ENCODE measurements at places on chromosomes 5 and 9. TPM values are rescaled to one million over a fixed set of nuclear protein-coding genes. Genes with fewer than 3 reads are reported as not detected.

The GPR21 gene
- total RNA-seq: 0.90 TPM

The DAB2IP gene
- 42.8 TPM for total RNA-seq

The DOCK2 gene
- total RNA-seq: 9.4 TPM

The OR13C3 gene
- total RNA-seq: not detected

The HAPLN1 gene
- total RNA-seq: 4.0 TPM

The CATSPER3 gene
- 0.74 TPM for total RNA-seq

The SYK gene
- 5.4 TPM for total RNA-seq

The CCDC171 gene
- 4.4 TPM for total RNA-seq

The ZNF883 gene
- 44.4 TPM for total RNA-seq

The EIF4E1B gene
- not detected for total RNA-seq

The GRXCR2 gene
- not detected for total RNA-seq

The ISL1 gene
- total RNA-seq: 0.38 TPM

The CER1 gene
- 2.4 TPM for total RNA-seq

The IL13 gene
- total RNA-seq: not detected

The NR2F1 gene
- total RNA-seq: not detected

The FAT2 gene
- 0.59 TPM for total RNA-seq

The CYLC2 gene
- total RNA-seq: not detected

The RIOK2 gene
- 22.9 TPM for total RNA-seq

The ADAMTS2 gene
- 6.4 TPM for total RNA-seq

The KIAA1191 gene
- total RNA-seq: 87.4 TPM

The GMCL2 gene
- total RNA-seq: 0.07 TPM

The GDNF gene
- total RNA-seq: not detected

The ASS1 gene
- 98.1 TPM for total RNA-seq

The CDC26 gene
- 34.9 TPM for total RNA-seq

The SNCAIP gene
- total RNA-seq: 8.0 TPM

The PPP2R2B gene
- 21.3 TPM for total RNA-seq

The COL23A1 gene
- 8.2 TPM for total RNA-seq

The SLC28A3 gene
- total RNA-seq: not detected

The ERP44 gene
- total RNA-seq: 12.0 TPM

The DDX4 gene
- total RNA-seq: not detected

The CD180 gene
- not detected for total RNA-seq

The NDFIP1 gene
- 45.0 TPM for total RNA-seq

The FBN2 gene
- total RNA-seq: 18.4 TPM

The ELAVL2 gene
- 42.4 TPM for total RNA-seq

The CAVIN4 gene
- 6.0 TPM for total RNA-seq

The AOPEP gene
- 16.5 TPM for total RNA-seq

The MSX2 gene
- total RNA-seq: 0.17 TPM

All from GM23338 (cell line).